ENCODE measurements at places on chromosomes 2 and 18.

DNA sequence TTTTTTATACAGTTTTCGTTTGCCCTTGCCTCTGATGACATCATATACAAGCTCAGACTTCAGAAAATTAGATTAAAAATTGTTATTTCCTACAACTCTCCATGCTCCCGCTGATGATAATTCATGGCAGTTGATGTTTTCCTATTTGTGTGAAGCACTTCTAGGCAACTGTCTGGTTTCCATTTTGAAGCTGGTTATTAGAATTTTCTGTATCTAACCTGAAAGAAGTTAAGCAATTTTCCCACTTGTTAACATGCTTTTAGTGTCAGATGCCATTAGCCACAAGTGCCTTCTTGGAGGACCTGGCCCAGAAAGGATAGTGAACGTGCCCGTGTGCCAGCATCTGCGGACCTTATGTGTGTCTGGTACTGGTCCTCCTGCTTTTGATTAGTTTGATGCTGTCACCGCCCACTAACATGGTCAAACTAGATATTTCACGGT is 347.6 kb upstream of the RAB12 start:
- no peak overlapping the region for H3K4me3 ChIP-seq
- no peaks in the 10 kb centered on the region for H3K4me1 ChIP-seq
- no peaks in the 10 kb centered on the region for H3K36me3 ChIP-seq
- H3K27ac ChIP-seq: no peak overlapping the region
- no peak for DNase-seq
- H3K27me3 ChIP-seq: no peaks in the 10 kb centered on the region

GRCh38 chr18:10130606-10131005 is 216.8 kb downstream of the VAPA start:
- no peaks in the 10 kb centered on the region for H3K27me3 ChIP-seq
- no peaks in the 10 kb centered on the region for H3K36me3 ChIP-seq
- H3K27ac ChIP-seq: no peak overlapping the region

DNA sequence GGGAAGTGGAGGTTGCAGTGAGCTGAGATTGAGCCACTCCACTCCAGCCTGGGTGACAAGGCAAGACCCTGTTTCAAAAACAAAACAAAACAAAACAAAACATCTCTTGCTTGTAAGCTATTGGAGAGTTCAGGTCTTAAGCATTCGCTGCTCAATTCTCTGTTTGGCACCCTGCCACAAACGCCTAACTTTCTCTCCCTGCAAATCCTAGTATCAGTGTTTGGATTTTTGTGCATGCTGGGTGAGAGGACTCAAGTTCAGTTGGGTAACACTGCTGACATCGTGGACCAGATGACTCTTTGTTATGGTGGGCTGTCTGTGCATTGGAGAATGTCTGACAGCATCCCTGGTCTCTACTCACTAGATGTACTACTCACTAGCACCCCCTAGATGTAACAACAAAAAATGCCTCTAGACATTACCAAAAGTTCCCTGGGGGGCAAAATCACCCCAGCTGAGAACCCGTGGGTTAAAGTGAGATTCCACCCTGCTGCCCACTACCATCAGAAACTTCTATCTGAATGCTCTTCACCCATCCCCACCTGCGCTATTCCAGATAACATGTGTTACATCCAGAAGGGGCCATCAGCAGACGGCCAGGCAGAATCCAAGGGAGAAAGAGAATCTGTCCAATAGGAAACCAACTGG is 50.9 kb downstream of the CACNB4 start:
- no peaks in the 10 kb centered on the region for H3K4me1 ChIP-seq
- H3K36me3 ChIP-seq: no peaks in the 10 kb centered on the region
- H3K27ac ChIP-seq: no peak overlapping the region
- no peak overlapping the region for H3K4me3 ChIP-seq
- no peak for DNase-seq
- no peaks in the 10 kb centered on the region for H3K27me3 ChIP-seq

GRCh38 chr2:84919885-84920580 is 14.6 kb downstream of the TMSB10 start:
- no peak for DNase-seq
- no peaks in the 10 kb centered on the region for H3K27me3 ChIP-seq
- H3K4me3 ChIP-seq: no peak overlapping the region
- peaks cover 12% of the 10 kb centered on the region for H3K4me1 ChIP-seq
- H3K36me3 ChIP-seq: no peaks in the 10 kb centered on the region
- peak overlapping the region; percentile 69 for H3K27ac ChIP-seq
